ENCODE measurements at places on chromosomes 11 and 22.

DNA sequence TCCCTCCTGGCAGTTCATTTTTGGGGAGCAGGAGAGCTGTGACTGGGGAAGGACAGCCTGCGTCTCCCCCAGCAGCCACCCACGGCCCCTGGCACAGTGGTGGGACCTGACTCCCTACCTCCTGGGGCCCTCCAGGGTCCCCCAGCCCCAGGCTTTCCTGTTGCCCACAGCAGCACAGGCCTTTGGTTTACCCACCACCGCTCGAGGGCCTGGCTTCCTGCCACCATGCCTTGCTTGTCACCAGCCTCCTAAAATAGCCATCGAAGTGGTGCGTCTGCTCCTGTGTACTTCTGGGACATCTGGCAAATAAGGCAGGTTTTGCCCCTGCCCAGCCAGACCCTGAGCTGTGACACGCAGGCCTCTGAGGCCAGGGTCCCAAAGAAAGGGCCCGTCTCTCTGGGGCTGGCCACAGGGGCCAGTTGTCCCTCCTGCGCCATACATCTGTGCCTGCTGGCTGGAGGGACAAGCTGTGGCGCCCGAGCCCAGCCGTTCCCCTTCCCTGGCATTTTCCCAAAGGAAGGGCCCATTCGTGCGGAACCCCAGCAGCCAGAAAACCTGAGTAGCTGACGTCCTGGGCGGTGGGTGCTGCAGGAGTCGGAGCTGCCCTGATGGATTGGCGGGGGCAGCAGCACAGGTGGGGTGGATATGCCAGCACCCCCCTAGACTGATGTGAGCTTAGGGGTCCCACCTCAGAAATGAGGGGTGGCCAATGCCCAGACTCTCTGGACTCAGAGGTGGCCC is 14.6 kb downstream of the PHLDA2 start:
- DNase-seq, result no peak

DNA sequence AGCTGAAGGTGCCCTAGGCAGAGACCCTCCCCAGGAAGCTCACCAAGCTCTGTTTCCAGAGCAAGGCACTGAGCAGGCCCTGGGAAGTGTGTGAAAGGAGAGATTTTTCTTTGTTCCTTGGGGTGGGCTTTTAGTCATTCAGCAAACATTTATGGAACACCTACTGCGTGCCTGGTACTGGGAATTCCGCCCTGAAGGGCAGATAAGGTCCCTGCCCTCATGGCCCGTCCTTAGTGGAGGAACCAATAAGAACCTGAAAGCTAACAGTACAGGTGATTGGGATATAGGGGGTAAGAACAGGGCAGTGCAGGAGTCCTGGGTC is 3.9 kb downstream of the TMEM134 start:
- no peak for DNase-seq

DNA sequence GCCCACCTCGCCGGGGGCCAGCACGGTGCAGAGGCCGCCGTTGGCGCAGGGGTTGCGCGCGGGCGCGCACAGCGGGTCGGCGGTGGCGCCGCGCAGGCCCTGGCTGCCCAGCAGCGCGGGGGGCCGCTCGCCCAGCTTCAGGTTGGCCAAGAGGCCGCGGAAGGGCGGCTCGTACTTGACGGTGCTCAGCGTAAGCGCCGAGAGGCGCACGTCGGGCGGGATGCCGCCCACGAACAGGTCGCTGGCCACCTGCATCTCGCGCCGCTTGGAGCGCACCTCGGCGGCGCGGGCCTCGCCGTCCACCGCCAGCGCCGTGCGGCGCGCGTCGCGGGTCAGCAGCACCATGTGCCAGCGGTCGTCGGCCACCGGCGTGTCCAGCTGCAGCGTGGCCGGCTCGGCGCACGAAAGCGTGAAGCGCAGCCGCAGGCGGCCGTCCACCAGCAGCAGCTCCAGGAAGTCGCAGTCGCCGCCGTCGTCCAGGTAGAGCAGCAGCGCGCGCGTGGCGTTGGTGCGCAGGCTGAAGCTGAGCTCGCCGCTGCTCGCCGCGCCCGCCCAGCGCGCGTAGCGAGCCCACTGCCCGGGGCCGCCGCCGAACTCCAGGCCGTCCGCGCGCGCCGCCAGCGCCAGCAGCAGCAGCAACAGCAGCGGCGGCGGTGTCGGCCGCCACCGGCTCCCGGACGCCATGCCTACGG is 9.8 kb downstream of the NRXN2 start:
- DNase-seq, result no peak

DNA sequence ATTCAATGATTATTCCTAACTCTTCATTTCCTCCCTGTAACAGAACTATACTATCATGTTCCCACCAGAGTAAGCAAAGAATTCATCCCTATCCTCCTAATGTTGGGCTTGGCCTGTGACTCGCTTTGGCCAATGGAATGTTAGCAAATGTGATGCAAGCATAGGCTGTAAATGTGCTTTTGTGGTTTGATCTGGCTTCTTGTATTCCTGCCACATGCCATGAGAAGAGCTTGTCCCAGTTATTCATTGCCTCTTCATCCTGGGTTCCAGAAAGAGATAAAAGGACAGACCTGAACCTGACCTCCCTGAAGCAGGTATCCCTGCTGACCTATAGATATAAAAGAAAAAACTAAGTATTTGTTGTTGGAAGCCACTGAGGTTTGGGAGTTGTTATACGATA is 51.0 kb downstream of the SYTL2 start:
- DNase-seq, result no peak

DNA sequence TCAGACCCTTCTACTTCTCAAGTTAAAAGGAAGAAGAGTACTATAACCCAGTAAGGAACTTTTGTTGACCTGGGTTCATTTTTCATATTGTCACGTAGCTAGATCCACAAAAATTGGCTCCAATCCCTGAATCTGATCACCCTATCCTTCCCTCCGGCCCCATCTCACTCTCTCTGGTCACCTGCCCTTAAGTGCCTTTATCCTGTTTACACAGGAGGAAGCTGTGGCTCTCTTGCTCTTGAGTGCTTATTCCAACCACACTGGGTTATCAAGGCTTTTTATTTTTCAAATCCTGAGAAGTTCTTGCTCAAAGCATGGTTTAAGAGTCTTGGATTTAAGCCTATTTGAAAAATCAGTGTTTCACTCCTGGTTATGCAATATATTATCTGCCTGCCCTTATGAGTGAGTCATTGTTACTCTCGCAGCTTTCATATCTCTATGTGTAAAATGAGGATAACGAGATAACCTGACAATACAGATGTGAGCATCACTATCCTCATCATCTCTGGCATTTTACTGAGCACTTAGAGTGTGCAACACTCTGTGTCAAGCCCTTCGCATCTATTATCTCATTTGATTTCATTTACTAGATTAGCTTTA is 293.9 kb downstream of the GUCY1A2 start:
- no peak for DNase-seq

DNA sequence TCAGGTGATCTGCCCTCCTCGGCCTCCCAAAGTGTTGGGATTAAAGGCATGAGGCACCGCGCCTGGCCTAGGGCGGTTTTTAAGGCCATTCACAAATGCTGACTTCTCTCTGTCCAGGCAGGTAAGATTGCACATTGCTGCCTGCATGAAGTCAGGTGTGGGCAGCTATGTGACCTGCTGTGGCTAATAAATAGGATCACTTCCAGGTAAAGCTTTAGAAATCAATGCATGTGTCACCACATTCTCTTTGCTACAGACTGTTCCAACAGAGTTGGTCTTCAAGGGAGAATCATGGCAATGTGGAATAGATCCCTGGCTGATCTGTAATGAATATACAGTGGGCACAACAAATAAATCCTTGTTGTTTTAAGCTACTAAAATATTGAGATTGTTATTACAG is 260.3 kb upstream of the PITPNB start:
- no peak for DNase-seq
